ENCODE measurements at places on chromosomes 3 and 15.
A peak's percentile ranks its signal among the peaks of the same experiment; 100 is the strongest.

- peaks cover 5% of the 10 kb centered on the region for H3K4me1 ChIP-seq
- peaks cover 80% of the 10 kb centered on the region for H3K36me3 ChIP-seq
- H3K4me3 ChIP-seq, result no peak overlapping the region
Observed at GRCh38 chr3:125011941-125012340, 43.9 kb downstream of the HEG1 start.

DNA sequence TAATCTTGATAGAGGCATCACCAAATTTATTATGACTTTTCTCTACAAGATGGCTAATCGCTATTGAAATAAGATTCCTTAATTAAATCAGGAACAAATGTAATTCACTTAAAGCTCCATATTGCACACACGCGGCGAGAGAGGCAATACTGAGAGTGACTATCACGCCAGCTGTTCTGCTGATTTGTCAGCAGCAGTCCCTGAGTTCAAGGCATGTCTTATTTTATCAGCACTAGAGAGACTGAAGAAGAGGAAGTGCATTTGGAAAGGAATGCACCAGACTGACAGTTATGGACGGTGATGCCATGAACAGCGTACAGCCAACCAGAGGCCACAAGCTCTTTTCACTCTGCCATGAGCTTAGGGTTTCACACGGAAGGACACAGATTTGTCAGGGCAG is 83.6 kb upstream of the SLCO3A1 start:
- H3K27me3 ChIP-seq, result no peaks in the 10 kb centered on the region
- H3K36me3 ChIP-seq, result no peaks in the 10 kb centered on the region
- no peak overlapping the region for H3K27ac ChIP-seq
- no peak overlapping the region for H3K4me3 ChIP-seq

- no peak for DNase-seq
- H3K4me3 ChIP-seq, result no peak overlapping the region
Observed at GRCh38 chr15:79089331-79089889, 1.2 kb downstream of the RASGRF1 start.

DNA sequence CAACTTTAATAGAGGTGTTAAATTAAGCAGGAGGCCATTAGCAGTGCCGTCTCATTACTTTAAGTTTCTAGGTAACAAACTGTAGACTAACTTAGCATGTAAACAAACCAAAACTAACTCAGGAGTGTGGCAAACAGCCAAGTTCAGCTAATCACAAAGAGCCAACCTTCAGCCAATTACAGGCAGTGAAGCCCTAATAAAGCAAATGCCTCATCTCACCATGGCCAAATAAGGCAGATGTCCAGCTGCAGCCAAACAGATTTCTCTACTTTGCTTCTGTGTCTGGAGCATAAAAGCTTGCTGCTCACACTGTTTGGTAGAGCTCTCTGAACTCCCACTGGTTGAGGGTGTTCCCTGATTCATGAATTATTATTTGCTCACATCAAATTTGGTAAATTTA is 835.4 kb upstream of the GBE1 start:
- H3K27ac ChIP-seq, result no peak overlapping the region
- H3K27me3 ChIP-seq, result no peaks in the 10 kb centered on the region
- no peak overlapping the region for H3K4me3 ChIP-seq
- DNase-seq, result no peak
- no peaks in the 10 kb centered on the region for H3K4me1 ChIP-seq
- no peaks in the 10 kb centered on the region for H3K36me3 ChIP-seq

DNA sequence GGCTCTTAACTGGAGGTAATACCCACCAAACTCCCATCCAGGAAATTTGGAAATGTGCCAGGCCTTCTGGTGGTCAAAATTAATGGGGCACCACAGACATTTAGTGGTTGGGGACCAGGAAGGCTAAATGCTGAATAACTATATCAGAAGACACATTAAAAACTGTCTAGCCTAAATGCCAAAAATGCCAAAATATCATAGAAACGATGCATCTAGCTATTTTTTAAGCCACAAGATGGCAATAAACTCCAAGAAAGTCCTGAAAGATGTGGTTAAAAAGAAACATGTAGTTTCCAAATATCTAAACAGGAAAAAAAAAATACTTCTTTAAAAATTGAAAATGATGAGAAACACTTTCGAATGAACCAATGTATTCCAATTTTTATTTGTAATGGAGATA is 19.9 kb downstream of the CCDC14 start:
- H3K4me3 ChIP-seq, result no peak overlapping the region
- H3K27me3 ChIP-seq, result no peaks in the 10 kb centered on the region
- peak; percentile 16 for DNase-seq
- H3K27ac ChIP-seq, result peak overlapping the region; percentile 0

GRCh38 chr15:96331945-96332636 is 1.6 kb downstream of the NR2F2 start:
- no peak for DNase-seq
- H3K27me3 ChIP-seq, result peaks cover 30% of the 10 kb centered on the region
- H3K36me3 ChIP-seq, result peaks cover 71% of the 10 kb centered on the region
- peak overlapping the region; percentile 96 for H3K4me3 ChIP-seq
- H3K27ac ChIP-seq, result peak overlapping the region; percentile 98

- peak; percentile 95 for DNase-seq
- H3K4me1 ChIP-seq, result peaks cover 44% of the 10 kb centered on the region
- H3K36me3 ChIP-seq, result no peaks in the 10 kb centered on the region
- H3K4me3 ChIP-seq, result peak overlapping the region; percentile 76
- peak overlapping the region; percentile 86 for H3K27ac ChIP-seq
Observed at GRCh38 chr3:126267169-126267975, 87.0 kb upstream of the ALDH1L1 start.

GRCh38 chr3:194775266-194775665 is 89.6 kb downstream of the FAM43A start:
- DNase-seq, result no peak
- no peaks in the 10 kb centered on the region for H3K36me3 ChIP-seq
- peaks cover 20% of the 10 kb centered on the region for H3K4me1 ChIP-seq
- H3K4me3 ChIP-seq, result no peak overlapping the region

GRCh38 chr3:35777065-35777464 is 137.7 kb downstream of the ARPP21 start:
- no peak for DNase-seq
- H3K27ac ChIP-seq, result no peak overlapping the region
- H3K4me3 ChIP-seq, result no peak overlapping the region
- peaks cover 2% of the 10 kb centered on the region for H3K27me3 ChIP-seq
- H3K4me1 ChIP-seq, result no peaks in the 10 kb centered on the region
- no peaks in the 10 kb centered on the region for H3K36me3 ChIP-seq

- no peak overlapping the region for H3K4me3 ChIP-seq
- H3K27ac ChIP-seq, result no peak overlapping the region
- no peak for DNase-seq
Observed at GRCh38 chr15:73818308-73818985, 54.9 kb upstream of the TBC1D21 start.

- peak; percentile 56 for DNase-seq
- H3K36me3 ChIP-seq, result peaks cover 31% of the 10 kb centered on the region
- H3K4me1 ChIP-seq, result peaks cover 27% of the 10 kb centered on the region
- peak overlapping the region; percentile 93 for H3K4me3 ChIP-seq
- H3K27me3 ChIP-seq, result peaks cover 10% of the 10 kb centered on the region
Observed at GRCh38 chr3:150407051-150407807, 869 bp upstream of the TSC22D2 start.

GRCh38 chr15:62249501-62249900 is 84.4 kb upstream of the C2CD4B start:
- H3K27me3 ChIP-seq, result peaks cover 55% of the 10 kb centered on the region
- no peaks in the 10 kb centered on the region for H3K36me3 ChIP-seq
- H3K27ac ChIP-seq, result no peak overlapping the region
- H3K4me1 ChIP-seq, result no peaks in the 10 kb centered on the region

DNA sequence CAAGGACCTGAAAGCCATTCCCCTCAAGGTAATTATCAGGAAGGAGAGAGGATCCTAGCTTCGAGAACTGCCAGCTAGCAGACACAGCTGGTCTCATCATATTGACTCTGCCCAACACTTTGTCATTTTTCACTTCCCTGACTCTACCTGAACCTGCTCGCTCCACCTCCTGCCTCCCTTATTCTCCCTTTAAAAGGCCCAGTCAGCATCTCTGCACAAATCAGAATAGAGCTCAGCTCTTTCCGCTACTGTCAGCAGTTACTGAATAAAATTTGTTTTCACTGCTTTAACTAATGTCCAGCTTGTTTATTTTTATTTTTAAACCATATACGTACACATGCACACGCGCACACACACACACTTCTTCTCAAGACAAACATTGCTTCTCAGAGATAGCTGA is 57.2 kb upstream of the MCF2L2 start:
- H3K4me3 ChIP-seq, result no peak overlapping the region
- no peak for DNase-seq
- H3K27ac ChIP-seq, result no peak overlapping the region
- peaks cover 11% of the 10 kb centered on the region for H3K27me3 ChIP-seq
- peaks cover 41% of the 10 kb centered on the region for H3K4me1 ChIP-seq

- no peaks in the 10 kb centered on the region for H3K27me3 ChIP-seq
- H3K36me3 ChIP-seq, result no peaks in the 10 kb centered on the region
- no peak overlapping the region for H3K4me3 ChIP-seq
- peaks cover 33% of the 10 kb centered on the region for H3K4me1 ChIP-seq
- DNase-seq, result peak; percentile 12
- H3K27ac ChIP-seq, result no peak overlapping the region
Observed at GRCh38 chr3:179969525-179969924, 67.2 kb downstream of the PEX5L start.

GRCh38 chr3:168003911-168004310 is 91.8 kb downstream of the GOLIM4 start:
- no peak overlapping the region for H3K4me3 ChIP-seq
- H3K4me1 ChIP-seq, result peaks cover 13% of the 10 kb centered on the region
- no peaks in the 10 kb centered on the region for H3K27me3 ChIP-seq
- DNase-seq, result no peak

- no peaks in the 10 kb centered on the region for H3K36me3 ChIP-seq
- H3K4me3 ChIP-seq, result no peak overlapping the region
- H3K4me1 ChIP-seq, result no peaks in the 10 kb centered on the region
- peaks cover 39% of the 10 kb centered on the region for H3K27me3 ChIP-seq
- no peak overlapping the region for H3K27ac ChIP-seq
Observed at GRCh38 chr3:49649576-49649975, 24.6 kb upstream of the APEH start.

GRCh38 chr3:52119099-52119498 is 35.1 kb downstream of the POC1A start:
- H3K36me3 ChIP-seq, result peaks cover 12% of the 10 kb centered on the region
- H3K4me3 ChIP-seq, result no peak overlapping the region
- no peak overlapping the region for H3K27ac ChIP-seq

- H3K36me3 ChIP-seq, result no peaks in the 10 kb centered on the region
- no peak for DNase-seq
- peaks cover 7% of the 10 kb centered on the region for H3K27me3 ChIP-seq
- H3K4me1 ChIP-seq, result peaks cover 30% of the 10 kb centered on the region
Observed at GRCh38 chr15:65051266-65051665, 6.1 kb downstream of the SLC51B start.

GRCh38 chr15:52856286-52856685 is 66.2 kb upstream of the ONECUT1 start:
- no peak overlapping the region for H3K27ac ChIP-seq
- DNase-seq, result no peak
- no peaks in the 10 kb centered on the region for H3K36me3 ChIP-seq
- H3K4me1 ChIP-seq, result no peaks in the 10 kb centered on the region
- H3K4me3 ChIP-seq, result no peak overlapping the region
- H3K27me3 ChIP-seq, result no peaks in the 10 kb centered on the region

DNA sequence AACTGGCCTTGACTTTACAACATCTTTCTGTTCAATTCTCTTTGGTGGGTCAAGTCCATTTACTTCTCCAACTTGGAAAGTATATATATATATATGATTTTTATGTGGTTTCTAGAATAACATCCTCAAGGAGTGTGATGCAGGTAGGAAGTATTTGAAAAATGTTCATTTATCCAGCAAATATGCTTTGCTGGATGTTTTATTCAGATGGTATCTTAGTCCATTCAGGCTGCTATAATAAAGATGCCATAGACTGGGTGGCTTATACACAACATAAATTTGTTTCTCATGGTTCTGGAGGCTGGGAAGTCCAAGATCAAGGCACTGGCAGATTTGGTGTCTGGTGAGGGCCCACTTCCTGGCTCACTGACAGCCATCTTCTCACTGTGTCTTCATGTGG is 168.7 kb upstream of the RASGRP1 start:
- H3K36me3 ChIP-seq, result peaks cover 20% of the 10 kb centered on the region
- H3K4me1 ChIP-seq, result peaks cover 9% of the 10 kb centered on the region
- no peak overlapping the region for H3K4me3 ChIP-seq

- no peaks in the 10 kb centered on the region for H3K36me3 ChIP-seq
- H3K4me1 ChIP-seq, result no peaks in the 10 kb centered on the region
- no peak for DNase-seq
- H3K27me3 ChIP-seq, result no peaks in the 10 kb centered on the region
Observed at GRCh38 chr3:21962456-21962855, 211.4 kb upstream of the ZNF385D start.

GRCh38 chr15:74022706-74023470 is 28.4 kb downstream of the PML start:
- DNase-seq, result no peak
- no peaks in the 10 kb centered on the region for H3K27me3 ChIP-seq
- H3K36me3 ChIP-seq, result peaks cover 21% of the 10 kb centered on the region
- H3K4me1 ChIP-seq, result peaks cover 39% of the 10 kb centered on the region

DNA sequence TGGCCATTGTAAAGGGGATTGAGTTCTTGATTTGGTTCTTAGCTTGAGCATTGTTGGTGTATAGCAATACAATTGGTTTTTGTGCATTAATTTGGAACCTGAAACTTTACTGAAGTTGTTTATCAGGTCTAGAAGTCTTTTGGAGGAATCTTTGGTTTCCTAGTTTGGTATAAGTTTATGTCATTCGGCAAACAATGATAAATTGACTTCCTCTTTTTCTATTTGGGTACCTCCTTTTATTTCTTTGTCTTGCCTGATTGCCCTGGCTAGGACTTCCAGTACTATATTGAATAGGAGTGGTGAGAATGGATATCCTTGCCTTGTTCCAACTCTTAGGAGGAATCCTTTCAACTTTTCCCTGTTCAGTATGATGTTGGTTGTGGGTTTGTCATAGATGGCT is 32.1 kb downstream of the SPESP1 start:
- no peak for DNase-seq
- no peak overlapping the region for H3K4me3 ChIP-seq
- H3K27ac ChIP-seq, result no peak overlapping the region
- no peaks in the 10 kb centered on the region for H3K4me1 ChIP-seq
- H3K36me3 ChIP-seq, result peaks cover 8% of the 10 kb centered on the region

DNA sequence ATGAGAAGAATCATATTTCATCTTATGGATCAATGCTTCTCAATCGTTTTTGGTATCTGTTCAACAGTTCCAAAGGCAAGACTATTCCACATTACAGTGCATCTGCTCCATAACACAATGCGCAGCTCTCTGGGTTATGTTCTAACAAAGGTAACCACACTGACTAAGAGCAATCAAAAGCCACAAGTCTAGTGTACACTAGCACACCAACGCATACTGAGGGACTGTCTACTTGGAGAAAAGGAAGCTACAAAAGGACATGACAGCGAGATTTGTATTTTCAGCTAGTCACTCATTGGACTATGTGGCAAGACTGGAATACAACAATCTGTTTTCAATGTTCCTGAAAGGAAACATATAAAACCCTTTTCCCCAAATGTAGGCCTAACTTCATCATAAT is 35.8 kb downstream of the SETD2 start:
- H3K4me3 ChIP-seq, result no peak overlapping the region
- peaks cover 25% of the 10 kb centered on the region for H3K4me1 ChIP-seq

Measured in HFFc6 (cell line).